Iris pigment epithelial cell (primary cell): ENCODE measurements at places on chromosomes 7 and 10.

- DNase-seq, result no peak
Measured at GRCh38 chr7:88172842-88173241, 47.0 kb downstream of the SRI start.

GRCh38 chr10:131127610-131128009 lies 183.9 kb downstream of the TCERG1L start:
- no peak for DNase-seq

GRCh38 chr7:106257752-106258151 lies 27.0 kb downstream of the NAMPT start:
- DNase-seq, result no peak

GRCh38 chr10:35433851-35434426 lies 97.6 kb downstream of the CCNY start:
- peak; percentile 91 for DNase-seq

GRCh38 chr10:46328853-46329689 lies 42.3 kb downstream of the ANTXRL start:
- no peak for DNase-seq

GRCh38 chr7:28060371-28060950 lies 120.1 kb downstream of the JAZF1 start:
- no peak for DNase-seq

- peak; percentile 59 for DNase-seq
Measured at GRCh38 chr7:47576866-47577306, 5.0 kb downstream of the TNS3 start.

- DNase-seq, result no peak
Measured at GRCh38 chr7:47460251-47460989, 121.5 kb downstream of the TNS3 start.

DNA sequence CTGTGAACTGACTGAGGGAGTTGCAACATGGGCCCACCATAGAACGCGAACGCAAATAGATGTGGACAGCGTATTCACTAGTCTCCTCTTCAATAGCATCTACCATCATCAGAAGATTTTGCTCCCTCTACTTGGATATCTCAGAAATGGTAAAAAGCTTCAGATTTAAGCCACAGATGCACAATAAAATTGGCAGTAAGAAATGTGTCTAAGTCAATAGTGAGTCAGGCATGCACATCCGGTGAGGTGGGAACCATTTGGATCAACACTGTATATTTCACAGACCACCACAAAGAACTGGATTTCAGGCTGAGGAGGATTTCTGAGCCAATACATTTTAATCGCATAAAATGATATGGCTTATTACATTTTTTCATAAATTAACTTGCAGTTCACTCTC lies 111.5 kb upstream of the ADAM12 start:
- no peak for DNase-seq

- no peak for DNase-seq
Measured at GRCh38 chr7:116967254-116967922, 14.1 kb downstream of the ST7 start.

DNA sequence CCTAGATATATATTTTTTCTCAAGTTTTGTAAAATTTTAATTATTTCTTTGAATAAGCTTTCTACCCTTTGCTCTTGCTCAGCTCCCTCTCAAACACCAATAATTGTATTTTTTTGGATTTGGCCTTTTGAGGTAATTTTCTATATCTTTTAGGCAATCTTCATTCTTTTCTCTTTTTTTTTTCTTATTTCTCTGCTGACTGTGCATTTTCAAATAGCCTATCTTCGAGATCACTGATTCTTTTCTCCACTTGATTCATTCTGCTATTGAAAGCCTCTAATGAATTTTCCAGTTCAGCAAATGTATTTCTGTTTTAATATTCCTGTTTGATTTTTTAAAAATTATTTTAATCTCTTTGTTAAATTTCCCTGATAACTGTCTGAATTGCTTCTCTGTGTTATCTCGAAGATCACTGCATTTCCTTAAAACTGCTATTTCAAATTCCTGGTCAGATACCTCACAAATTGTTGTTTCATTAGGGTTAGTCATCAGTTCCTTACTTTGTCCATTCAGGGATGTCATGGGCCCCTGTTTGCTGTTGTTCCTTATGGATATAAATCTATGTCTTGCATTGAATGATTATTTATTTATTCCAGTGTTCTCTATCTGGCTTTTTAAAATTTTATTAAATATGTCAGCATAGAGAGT lies 100.1 kb upstream of the UNC5B start:
- DNase-seq, result no peak

DNA sequence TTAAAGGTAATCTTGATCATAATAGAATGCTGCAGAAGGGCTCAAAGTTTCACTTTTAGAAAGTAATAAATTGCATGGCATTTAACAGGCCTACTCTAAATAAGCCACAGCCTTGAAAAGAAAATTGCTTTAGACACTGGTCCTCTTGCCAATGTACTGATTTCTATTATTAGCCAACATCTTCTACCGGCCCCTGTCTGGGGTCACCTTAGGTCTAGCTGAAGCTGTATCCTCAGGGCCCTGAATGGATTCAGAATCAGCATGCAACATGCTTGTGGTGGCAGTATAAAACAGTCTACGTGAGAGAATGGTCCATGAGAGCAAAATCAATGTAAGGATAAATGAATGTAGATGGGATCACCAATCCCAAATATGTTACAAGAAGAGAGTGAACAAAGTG lies 541.9 kb downstream of the PCDH15 start:
- DNase-seq, result no peak

- no peak for DNase-seq
Measured at GRCh38 chr10:33303988-33304387, 30.5 kb downstream of the NRP1 start.

DNA sequence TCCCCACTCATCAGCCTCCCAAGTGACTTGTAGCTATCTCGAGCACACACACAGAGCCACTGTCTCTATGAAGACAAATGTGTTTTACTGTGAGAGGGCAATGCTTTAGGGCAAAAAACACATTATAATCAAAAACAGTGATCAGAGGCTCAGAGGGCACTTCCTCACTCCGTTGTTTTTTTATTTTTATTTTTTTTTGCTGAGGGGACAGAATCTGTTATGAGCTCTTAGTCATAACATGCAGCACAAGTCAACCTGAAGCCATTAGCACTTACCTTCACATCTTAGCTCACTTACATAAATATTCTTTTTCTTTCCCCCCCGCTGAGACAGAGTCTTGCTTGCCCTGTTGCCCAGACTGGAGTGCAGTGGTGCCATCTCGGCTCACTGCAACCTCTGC lies 157.7 kb downstream of the CALN1 start:
- no peak for DNase-seq

- no peak for DNase-seq
Measured at GRCh38 chr10:3992382-3993178, 207.6 kb upstream of the KLF6 start.

DNA sequence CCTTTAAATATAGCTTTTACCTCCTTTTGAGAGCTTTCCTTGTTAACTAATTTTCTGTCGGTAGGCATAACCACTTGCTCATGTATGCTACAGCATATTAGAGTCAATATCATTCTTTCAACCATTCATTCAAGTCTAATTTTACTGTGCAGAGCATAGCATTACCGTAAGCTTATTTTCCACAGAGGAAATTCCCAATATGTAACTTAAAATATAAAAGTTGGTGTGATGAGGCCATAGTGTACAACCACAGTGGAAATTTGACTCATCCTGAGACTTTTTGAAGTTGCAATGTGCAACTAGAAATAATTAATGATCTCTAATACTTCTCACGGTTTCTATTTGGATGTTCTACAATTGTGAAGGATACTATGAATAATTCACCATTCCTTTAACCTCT lies 80.6 kb upstream of the KLF6 start:
- no peak for DNase-seq

GRCh38 chr7:92296880-92297445 lies 51.2 kb downstream of the ANKIB1 start:
- DNase-seq, result no peak

GRCh38 chr7:98626460-98627412 lies 9.7 kb downstream of the NPTX2 start:
- no peak for DNase-seq

- DNase-seq, result no peak
Measured at GRCh38 chr7:50650057-50650664, 85.0 kb upstream of the DDC start.
